Suppressor macrophage treated with lipopolysaccharide for 4 hours (primary cell): ENCODE measurements at places on chromosomes 7 and 10.

GRCh38 chr10:99615426-99615825, 4.8 kb downstream of the SLC25A28 start:
- DNase-seq = no peak

- DNase-seq = no peak
Observed at GRCh38 chr10:22853906-22854447, 73.9 kb upstream of the ARMC3 start.

GRCh38 chr10:13483073-13483472, 45.7 kb downstream of the BEND7 start:
- DNase-seq = no peak

DNA sequence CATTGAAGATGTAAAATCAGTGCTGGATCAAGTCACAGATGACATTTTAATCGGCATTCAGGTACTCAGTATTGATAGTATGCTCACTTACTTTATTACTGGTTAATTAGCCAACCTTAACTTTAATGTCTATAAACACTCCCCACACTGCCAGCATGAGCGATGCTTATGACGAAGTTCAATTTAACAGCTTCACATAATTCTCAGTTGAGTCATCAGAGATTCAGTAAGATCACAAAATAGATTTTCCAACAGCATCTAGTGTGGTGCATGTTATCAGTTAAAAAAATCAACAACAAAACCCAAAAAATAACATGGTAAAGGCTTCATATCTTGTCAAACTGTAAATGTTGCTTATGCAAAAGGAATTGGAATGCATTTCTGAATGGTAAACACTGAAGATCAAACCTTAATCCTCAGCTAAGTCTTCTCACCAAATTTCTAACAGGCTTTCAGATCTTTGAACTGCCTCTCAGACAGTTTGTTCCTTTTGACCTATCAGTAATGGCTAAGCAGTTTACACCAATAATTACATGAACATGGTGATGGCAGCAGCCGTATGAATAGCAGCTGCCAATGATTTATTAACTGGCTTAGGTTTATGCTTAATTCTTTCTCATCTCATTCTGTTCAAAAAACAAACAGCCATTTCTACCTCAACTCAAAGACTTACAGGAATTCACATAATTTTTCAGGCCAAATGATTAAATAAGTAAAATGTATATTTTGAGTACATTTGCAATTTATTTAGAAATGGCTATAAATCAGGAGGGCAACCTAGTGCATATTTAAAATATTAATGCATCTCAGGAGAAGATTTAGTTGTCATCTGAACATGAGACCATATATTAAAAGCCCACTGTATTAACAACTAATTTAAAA, 98.5 kb downstream of the CABCOCO1 start:
- no peak for DNase-seq

- DNase-seq = peak; percentile 84
Observed at GRCh38 chr7:47806701-47807103, 141.6 kb downstream of the PKD1L1 start.

- peak; percentile 85 for DNase-seq
Observed at GRCh38 chr10:73886085-73886529, 11.8 kb upstream of the CAMK2G start.

DNA sequence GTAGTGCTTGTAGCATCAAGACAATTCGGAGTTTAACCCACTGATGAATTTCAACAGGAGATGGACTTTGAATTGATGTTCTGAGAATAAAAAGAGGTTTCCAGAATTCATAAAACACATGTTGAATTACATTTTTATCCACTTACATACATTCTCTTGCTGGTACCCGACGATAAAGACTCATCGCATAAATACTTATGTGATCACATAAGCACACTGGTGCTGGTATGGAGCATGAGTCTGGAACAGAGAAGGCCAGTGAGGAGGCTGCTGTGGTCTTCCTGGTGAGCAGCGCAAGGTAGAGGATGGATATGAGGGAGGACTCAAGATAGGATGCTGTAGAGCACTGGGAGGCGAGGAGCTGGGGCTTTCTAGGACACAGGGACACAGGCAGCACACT, 109.0 kb downstream of the RNF216 start:
- no peak for DNase-seq

DNA sequence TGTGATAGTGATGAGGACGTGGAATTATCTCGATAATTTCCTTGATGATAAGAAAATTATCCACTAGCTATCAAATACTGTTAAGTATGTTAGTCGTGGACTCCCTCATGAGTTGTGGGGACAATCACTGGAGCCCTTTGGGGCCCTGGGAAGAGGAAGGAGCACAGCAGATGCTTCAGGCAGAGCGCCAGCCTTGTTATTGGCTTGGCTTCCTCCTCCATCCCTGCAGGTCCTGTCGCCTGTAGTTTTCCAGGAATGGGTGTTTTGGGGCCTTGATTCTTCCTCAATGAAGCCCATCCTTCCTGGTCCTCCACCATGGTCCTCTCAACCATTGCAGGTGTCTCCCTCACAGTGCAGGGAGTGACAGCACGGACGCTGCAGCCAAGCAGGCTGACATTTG, 32.5 kb upstream of the ZNF32 start:
- DNase-seq = no peak

- DNase-seq = no peak
Observed at GRCh38 chr10:65496541-65496940, 1429.3 kb upstream of the LRRTM3 start.

- peak; percentile 71 for DNase-seq
Observed at GRCh38 chr7:140674899-140675701, 2.4 kb downstream of the ADCK2 start.

- DNase-seq = no peak
Observed at GRCh38 chr10:58802047-58802446, 289.4 kb downstream of the BICC1 start.

DNA sequence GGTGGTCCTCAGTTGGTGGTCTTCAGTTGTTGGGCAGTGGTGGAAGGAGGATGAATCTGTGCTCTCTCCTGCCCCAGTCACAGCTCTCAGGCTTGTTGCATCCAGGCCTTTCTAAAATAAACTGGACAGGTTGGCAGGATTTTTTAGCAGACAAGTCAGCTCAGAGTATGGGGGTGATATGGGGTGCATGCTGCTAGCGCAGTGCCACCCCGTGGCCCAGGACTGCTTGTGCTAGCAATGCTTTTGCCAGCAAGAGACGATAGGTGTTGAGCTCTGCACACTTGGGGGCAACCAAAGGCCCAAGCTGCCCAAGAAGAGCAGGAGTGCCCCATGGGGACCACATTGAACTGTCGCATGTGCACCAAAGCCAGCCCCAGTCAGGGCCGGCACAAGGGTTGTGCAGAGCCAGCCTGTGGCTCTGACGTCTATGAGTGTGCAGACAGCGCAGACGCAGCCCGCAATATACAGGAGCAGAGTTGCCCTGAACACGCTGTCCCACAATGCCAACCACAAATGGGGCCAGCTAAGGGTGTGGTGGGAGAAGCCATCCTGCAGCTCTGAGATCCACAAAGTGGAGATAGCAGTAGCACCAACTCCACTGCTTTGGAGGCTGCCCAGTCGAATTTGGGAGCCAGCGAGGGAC, 49.8 kb upstream of the PDSS1 start:
- DNase-seq = no peak

DNA sequence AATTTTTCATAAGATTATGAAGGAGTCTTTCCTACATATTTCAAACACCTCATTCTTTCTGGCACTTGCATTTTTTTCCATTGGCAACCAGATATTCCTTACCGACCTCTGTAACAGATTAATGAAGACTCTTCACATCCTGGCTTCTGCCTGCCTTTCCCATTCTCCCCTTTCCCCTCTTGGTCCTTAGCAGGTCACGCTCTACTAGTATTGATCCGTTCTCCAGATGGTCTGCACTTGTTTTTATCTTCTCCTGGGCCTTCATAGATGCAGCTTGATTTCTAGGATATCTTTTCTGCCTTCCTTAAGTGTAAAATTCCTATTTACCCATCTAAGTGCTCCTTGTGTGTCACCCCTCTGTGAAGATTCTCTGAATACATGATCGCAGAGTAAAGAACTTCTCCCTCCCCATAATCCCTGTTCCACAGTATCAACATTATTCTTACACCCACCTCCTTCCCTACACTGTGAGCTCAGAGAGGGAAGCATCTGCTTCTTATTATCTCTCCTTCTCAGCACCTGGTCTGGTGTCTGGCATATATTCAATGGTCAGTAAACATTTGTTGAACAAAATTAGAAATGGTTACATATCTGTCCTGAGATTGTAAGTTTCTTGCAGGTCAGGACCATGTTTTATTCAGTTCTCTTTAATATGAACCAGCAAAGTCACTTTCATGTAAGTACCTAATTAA, 654.2 kb downstream of the REEP3 start:
- no peak for DNase-seq

- no peak for DNase-seq
Observed at GRCh38 chr7:16223963-16224707, 197.2 kb downstream of the CRPPA start.

DNA sequence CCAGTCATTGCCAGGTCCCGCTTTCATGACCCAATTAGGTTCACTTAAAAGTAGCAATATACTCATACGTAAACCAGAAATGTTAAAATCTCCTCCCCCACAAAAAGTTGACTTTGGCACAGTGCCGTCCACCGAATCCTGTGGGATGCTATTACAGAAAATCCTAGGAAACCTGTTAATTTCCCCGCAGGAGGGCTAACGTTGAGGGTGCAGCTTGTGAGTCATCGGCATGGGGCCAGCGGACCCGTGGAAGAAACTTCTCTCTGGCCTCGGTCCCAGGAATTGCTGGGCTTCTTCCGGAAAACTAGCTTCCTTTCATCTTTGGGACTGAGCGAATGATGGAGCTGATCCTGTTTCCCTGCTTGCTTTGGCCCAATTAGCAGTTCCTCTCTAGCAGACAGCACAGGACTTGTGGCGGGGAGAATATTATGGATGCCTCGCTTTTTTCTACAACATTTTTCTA, 13.5 kb downstream of the CRYGN start:
- DNase-seq = no peak

DNA sequence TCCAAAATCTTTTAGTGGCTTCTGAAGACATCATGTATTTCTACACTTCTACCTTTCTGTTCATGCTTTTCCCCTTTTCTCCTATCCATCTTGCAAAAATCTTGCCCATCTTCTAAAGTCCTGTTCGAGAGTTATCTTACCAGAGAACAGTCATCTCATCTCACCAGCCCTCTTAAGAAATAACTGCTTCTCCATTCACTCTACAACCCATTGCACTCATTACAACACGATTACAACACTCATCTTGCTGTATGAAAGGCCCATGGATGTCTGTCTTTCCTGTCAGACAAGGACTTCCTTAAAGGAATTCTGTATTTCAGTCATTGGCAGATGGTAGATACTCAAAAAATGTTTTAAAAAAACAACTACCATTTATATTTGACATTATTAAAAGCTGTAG, 30.8 kb downstream of the ZNF438 start:
- peak; percentile 89 for DNase-seq

DNA sequence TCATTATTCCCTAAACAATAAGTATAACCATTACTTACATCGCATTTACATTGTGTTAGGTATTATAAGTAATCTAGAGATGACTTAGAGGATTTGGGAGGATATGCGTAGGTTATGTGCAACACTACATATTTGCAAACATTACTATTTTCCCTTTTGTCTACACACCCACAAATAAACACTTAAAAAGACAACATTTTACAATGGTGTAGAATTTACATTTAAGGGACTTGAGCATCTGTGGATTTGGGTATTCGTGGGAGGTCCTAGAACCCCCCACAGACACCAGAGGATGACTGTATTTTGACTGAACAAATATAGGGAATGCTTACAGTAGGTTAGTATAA, 220.2 kb upstream of the MYO3A start:
- DNase-seq = no peak

DNA sequence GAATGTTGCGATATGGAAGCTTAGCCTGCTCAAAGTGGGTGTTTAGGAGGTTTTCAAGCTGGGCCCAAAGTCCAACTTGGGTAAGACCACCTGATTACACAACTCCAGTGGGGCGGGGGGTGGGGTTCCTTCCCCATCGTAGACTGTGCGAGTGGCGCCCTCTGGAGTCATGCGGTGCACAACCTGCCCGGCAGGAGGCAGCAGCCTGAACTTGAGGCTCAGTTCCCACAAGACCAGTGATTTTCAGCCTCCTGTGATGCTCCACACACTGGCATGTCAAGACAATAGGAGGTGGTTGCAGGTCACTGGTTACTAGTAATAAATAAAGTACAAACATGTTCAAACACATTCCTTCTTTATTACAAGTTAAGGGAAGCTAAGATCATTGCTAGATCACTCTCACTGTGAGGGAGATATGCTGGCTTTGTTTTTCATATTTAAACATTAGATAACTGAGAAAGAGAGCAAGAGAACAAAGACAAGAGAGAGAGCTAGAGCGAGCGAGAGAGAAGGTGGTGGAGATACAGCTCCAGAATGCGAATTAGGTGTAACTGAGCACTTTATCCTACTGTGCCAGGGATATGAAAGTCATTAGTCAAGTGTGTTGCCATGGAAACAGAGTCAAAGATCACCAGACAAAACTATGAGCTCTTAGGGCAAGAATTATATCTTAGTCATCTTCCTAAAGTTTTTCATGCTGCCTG, 97.4 kb upstream of the BMPER start:
- no peak for DNase-seq

- no peak for DNase-seq
Observed at GRCh38 chr7:105849122-105849855, 27.1 kb downstream of the ATXN7L1 start.

- no peak for DNase-seq
Observed at GRCh38 chr10:9515922-9516321, 1461.4 kb downstream of the GATA3 start.

- no peak for DNase-seq
Observed at GRCh38 chr10:21870849-21871248, 132.7 kb downstream of the DNAJC1 start.

- DNase-seq = no peak
Observed at GRCh38 chr7:69615685-69616084, 17.4 kb downstream of the AUTS2 start.

GRCh38 chr10:114506871-114507385, 102.6 kb upstream of the AFAP1L2 start:
- no peak for DNase-seq

- no peak for DNase-seq
Observed at GRCh38 chr7:11747715-11748485, 84.1 kb downstream of the THSD7A start.

- no peak for DNase-seq
Observed at GRCh38 chr7:139471740-139472353, 11.6 kb downstream of the KLRG2 start.

DNA sequence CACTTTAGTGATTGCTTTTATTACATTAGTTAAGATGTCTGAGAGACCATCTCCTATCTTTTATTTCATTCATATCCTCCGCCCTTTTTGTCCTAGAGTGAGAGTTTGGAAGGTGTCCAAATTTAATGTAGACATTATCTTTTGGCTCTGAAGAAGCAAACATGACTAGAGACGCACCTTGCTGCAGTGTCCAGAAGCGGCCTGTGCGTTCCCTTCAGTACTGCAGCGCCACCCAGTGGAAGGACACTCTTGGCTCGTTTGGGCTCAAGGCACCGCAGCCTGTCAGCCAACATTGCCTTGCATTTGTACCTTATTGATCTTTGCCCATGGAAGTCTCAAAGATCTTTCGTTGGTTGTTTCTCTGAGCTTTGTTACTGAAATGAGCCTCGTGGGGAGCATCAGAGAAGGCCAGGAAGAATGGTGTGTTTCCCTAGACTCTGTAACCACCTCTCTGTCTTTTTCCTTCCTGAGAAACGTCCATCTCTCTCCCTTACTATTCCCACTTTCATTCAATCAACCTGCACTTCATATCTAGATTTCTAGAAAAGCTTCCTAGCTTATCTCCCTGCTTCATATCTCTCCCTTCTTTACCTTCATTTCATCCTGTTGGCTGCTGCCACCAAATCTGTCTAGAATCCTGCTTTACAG, 10.4 kb upstream of the CLCN1 start:
- DNase-seq = peak; percentile 78

GRCh38 chr10:131804551-131805295, 96.1 kb upstream of the PPP2R2D start:
- no peak for DNase-seq
